ENCODE measurements at places on chromosomes 6 and 20.
A peak's percentile ranks its signal among the peaks of the same experiment; 100 is the strongest.

DNA sequence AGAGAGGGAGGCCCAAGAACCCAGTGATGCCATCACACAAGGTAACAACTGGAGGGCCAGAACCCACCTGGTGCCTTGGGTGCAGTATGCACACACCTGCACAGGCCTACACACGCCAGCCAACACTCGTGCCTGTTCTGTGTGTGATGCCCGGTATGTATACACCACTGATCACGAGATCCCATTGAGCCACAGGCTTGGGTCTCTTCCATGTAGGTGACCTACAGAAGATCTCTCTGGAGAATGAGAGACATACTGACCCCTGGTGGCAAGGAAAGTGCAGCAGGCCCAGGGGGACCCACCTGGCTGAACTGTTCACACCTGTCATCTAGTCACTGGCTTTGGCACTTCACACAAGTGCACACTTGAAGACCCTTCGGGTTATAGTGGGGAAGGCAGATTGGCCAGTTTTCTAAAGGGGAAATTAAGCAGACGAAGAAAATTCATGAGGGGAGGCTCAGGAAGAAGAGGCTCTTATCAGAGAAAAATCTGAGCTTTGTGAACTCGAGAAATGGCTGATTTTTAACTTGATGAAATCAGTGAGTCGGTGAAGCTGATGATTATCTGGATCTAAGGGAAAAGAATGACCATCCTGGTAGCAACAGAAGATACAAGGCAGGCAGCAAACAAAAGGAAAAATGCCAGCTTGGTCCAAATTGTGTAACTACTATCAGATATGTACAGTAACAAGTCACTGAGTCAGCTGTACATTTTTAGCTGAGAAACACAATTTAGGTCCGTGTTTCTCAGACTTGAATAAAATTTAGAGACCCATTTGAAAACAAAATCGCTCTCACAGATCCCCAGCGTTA is 69.1 kb upstream of the PBOV1 start:
- DNase-seq, result peak; percentile 82

GRCh38 chr6:148608199-148608951 is 138.5 kb upstream of the UST start:
- peak; percentile 41 for DNase-seq

DNA sequence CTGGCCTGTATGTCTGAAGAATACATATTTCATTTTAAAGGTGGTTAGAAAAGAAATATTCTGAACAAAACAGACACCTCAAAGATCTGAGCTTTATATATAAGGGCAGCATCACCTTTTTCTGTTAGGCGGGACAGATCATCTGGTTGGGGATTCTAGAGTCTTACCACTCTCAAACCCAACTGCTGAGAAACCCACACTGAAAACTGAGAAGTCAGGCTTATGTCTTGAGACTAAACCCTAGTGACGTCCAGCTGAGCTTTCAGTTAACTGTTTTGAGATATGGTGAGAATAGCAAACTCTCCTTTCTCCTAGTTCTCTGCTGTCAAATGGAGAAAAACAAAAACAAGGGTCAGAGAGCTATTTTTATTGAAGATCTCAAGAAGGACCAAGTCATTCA is 63.7 kb upstream of the CCN6 start:
- no peak for DNase-seq

GRCh38 chr6:26103770-26104456 is 16.7 kb downstream of the HFE start:
- DNase-seq, result peak; percentile 97

DNA sequence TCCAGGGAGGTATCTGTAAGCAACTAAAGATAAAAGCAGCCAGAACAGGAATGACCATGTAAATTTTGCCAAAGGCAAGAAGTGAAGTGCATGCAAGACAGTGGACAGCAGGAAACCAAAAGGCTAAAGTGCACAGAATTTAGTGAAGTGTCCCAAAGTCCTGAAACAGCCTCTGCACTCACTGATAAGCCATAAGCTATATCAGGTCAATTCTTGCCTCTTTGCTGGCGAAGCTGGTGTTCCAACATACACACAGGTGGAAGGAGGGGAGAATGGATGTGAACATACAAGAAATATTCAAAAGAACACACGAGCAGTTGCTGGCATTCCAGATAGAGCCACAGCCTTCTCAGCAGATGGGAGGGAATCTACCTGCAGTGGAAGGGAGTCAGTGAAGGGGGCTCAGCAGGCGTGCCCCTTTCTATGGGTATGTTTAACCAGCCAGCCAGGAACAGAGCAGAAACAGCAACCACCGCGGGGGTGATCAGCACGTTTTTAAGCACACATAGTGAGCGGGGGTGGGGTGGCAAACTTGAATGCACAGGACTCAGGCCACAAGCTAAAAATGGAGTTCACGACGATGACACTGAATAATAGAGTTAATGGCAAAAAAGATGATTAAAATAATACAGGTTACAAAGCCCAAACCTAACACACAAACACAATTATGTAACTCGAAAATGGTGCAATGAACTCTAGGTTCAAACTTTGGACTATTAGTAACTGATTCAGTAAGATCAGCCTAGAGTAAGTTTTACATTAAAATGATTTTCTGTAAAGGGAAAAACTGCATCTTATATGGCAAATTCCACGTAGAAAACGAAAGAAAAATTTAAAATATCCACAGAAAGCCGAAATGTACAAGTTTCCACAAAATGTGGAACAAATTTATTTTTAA is 1.2 kb downstream of the ECI2 start:
- peak; percentile 74 for DNase-seq

- DNase-seq, result peak; percentile 91
Observed at GRCh38 chr6:29792123-29793035, 35.2 kb upstream of the HLA-G start.

- no peak for DNase-seq
Observed at GRCh38 chr6:30926644-30927043, 5.3 kb downstream of the SFTA2 start.

DNA sequence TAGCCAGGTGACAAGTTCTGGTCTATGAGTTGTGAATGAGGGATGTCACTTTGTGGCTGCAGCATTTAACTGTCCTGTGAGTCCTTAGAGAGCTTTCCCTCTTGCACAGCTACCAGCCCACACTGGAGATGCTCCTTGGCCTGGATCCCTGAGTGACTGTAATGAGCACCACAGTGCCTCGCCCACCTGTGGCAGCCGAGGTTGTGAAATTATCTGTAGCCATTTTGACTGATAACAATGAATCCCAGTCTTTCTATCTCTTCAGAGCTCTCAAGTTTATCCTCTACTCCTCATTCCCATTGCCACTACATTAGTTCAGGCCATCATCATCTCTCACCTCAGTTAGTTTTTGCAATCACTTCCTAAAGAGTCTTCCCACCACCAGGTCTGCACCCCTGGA is 41.3 kb upstream of the BEND3 start:
- no peak for DNase-seq

- DNase-seq, result no peak
Observed at GRCh38 chr6:128532136-128532535, 11.7 kb upstream of the PTPRK start.

- DNase-seq, result no peak
Observed at GRCh38 chr6:36110050-36110449, 20.3 kb upstream of the MAPK13 start.

- DNase-seq, result no peak
Observed at GRCh38 chr6:34650823-34651222, 45.7 kb downstream of the ILRUN start.

GRCh38 chr6:150417899-150418826 is 49.4 kb downstream of the IYD start:
- peak; percentile 77 for DNase-seq

- peak; percentile 80 for DNase-seq
Observed at GRCh38 chr6:6007366-6008088, 802 bp upstream of the NRN1 start.

DNA sequence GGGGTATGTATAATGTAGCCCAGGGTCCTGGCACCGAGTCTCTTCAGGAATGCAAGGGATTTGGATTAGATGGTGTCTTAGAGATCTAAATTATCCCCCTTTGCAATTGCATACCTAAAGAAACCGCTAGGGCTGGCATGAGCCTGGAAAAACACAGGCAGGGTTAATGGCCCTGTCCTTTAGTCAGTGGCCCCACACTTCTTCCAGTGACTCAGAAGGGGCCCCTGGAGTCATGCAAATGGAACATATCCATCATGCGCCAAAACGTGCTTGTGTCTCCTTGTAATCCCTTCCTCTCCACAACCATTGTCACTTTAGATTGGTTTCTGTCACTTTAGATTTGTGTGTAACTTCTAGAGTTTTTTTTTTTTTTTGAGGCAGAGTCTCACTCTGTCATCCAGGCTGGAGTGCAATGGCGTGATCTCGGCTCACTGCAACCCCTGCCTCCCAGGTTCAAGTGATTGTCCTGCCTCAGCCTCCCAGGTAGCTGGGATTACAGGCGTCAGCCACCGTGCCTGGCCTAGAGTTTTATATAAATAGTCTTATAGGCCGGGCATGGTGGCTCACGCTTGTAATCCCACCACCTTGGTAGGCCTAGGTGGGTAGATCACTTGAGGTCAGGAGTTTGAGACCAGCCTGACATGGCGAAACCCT is 8.7 kb upstream of the MYBL2 start:
- peak; percentile 68 for DNase-seq

- DNase-seq, result no peak
Observed at GRCh38 chr6:17365961-17366360, 27.4 kb upstream of the CAP2 start.

GRCh38 chr6:43076464-43077332 is 584 bp downstream of the PTK7 start:
- DNase-seq, result no peak

DNA sequence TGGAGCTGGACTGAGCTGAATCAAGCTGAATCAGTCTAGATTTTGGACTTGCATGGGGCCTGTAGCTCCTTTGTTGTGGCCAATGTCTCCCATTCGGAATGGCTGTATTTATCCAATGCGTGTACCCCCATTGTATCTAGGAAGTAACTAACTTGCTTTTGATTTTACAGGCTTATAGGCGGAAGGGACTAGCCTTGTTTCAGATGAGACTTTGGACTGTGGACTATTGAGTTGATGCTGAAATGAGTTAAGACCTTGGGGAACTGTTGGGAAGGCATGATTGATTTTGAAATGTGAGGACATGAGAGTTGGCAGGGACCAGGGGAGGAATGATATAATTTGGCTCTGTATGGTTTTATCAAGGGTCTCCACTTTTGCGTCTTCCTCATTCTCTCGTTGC is 3.0 kb upstream of the TMEM170B start:
- no peak for DNase-seq

- DNase-seq, result no peak
Observed at GRCh38 chr6:89045011-89045387, 35.6 kb upstream of the PNRC1 start.

DNA sequence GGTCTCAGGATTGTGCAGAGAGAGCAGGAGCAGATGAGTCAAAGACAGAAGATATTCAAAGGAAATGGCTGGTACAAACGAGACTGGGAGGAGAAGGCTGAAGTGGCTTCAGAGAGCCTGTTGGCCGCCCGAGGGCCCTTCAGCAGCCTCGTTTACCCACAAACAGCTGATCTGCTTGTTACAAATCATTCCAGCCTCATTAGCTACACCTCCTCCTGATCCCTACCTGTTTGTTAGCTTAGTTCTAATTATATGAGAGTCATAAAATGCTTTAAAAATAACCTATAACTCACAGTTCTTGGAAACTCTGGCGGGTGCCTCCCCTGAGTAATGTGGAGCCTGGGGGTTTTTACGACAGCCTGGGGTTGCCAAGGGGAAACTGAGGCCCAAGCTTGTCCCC is 12.6 kb downstream of the GLP1R start:
- no peak for DNase-seq

DNA sequence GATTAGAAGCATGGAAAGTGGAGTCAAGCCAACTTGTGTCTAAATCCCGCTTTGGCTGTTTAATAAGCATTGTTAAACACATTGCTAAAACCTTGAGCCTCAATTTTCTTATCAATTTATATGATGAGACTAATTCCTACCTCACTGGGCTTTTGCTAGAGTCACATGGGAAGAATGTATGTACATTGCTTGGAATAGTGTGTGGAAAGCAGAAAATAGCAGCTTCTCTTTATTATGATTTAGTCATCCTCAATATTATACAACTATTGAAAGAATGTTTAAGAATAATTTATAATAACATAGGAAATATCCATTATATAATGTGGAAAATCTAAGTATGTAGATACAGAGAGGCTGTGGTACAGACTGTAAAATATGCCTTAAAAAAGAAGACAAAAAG is 313.0 kb upstream of the CDYL start:
- DNase-seq, result no peak

- DNase-seq, result no peak
Observed at GRCh38 chr20:59923514-59923913, 9.9 kb downstream of the SYCP2 start.

- DNase-seq, result no peak
Observed at GRCh38 chr20:59585714-59586409, 18.5 kb upstream of the PHACTR3 start.

DNA sequence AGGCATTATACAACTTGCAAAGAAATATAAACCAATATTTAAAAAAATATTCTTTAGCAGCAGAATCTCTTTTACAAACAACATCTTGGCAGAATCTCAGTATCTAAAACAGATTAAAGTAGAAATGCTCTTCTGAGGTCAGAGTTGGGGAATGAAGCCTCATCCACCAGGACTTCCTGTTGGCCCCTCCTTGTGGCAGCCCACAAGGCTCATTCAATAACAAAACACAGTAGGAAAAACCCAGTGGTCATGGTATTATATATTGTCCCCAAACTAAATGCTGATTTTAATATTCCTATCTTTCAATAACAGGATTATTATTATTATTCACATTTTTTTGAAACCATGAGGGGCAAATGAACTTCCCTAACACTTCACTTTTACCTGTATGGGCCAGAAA is 368.6 kb downstream of the BTBD9 start:
- DNase-seq, result no peak

- no peak for DNase-seq
Observed at GRCh38 chr6:110341067-110341466, 17.1 kb downstream of the METTL24 start.

- peak; percentile 30 for DNase-seq
Observed at GRCh38 chr6:144548536-144548935, 263.4 kb downstream of the UTRN start.

- DNase-seq, result no peak
Observed at GRCh38 chr6:142482249-142482648, 180.4 kb downstream of the ADGRG6 start.

GRCh38 chr6:33118525-33119123 is 42.8 kb downstream of the HLA-DPB1 start:
- DNase-seq, result peak; percentile 81

GRCh38 chr6:137387096-137387764 is 107.0 kb downstream of the OLIG3 start:
- no peak for DNase-seq

GRCh38 chr6:136716917-136717715 is 75.2 kb downstream of the MAP3K5 start:
- DNase-seq, result peak; percentile 6

DNA sequence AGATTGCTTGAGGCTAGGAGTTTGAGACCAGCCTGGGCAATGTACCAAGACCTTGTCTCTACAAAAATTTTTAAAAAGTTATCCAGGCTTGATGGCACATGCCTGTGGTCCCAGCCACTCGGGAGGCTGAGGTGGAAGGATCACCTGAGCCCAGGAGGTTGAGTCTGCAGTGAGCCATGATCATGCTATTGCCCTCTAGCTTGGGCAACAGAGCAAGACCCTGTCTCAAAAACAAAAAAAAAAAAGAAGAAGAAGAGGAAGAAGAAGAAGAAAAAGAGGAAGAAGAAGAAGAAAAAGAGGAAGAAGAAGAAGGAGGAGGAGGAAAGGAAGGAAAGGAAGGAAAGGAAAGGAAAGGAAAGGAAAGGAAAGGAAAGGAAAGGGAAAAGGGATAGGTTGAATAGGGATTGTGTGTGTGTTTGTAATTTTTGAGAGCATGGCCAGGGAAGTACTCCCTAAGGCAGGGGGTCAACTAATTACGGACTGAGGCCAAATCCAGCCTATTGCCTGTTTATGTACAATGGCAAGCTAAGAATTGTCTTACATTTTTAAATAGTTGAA is 43.0 kb upstream of the ZNF217 start:
- no peak for DNase-seq
